ENCODE measurements at places on chromosomes 2 and 18.

DNA sequence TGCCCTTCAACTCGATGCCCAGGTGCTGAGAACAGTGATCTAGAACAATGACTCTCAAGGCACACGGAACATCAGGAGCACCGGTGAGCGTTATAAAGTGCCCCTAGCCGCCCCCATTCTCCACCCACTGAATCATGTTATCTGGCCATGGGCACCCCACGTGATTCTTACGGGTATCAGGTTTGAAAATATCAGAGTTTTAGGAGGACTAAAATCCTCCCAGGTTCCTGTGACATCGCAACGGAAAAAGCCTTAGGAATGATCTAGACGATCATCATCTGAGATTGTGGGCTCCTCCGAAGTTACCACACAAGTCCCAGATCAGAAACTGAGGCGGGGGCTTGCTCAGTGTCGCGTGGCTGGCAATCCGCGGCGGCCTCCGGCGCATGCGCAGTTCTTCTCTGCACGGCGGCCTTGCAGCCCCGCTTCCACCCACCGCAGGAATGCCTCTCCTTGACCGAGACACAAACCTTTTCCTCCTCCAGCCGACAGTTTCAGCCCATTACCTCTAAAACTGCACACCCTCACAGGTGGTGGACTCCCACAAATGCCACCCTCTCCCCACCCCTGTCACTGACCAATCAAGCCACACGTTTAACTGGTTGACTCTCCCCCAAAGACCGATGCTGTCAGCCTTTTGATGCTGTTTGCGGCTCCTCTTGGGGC, 5.8 kb upstream of the MRPL33 start:
- DNase-seq, result peak; percentile 29

- no peak for DNase-seq
Observed at GRCh38 chr2:10536569-10537133, 88.5 kb upstream of the ODC1 start.

DNA sequence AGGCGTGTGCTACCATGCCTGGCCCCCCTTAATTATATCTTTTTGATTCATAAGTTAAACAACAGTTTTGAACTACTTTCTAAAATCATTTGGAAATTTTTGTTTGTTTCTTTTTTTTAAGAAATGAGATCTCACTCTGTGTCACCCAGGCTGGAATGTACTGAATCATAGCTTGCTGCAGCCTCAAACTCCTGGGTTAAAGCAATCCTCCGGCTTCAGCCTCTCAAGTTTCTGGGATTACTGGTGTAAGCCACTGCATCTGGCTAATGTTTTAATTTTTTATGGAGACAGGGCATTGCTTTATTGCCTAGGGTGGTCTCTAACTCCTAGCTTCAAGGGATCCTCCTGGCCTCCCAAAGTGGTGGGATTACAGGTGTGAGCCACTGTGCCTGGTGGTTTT, 71.5 kb downstream of the BABAM2 start:
- no peak for DNase-seq

- no peak for DNase-seq
Observed at GRCh38 chr2:1670636-1671035, 73.7 kb downstream of the PXDN start.

GRCh38 chr2:238669046-238669445, 178.8 kb upstream of the TWIST2 start:
- DNase-seq, result no peak

- no peak for DNase-seq
Observed at GRCh38 chr2:191899410-191899809, 52.5 kb upstream of the CAVIN2 start.

- DNase-seq, result no peak
Observed at GRCh38 chr2:142542431-142542910, 335.0 kb upstream of the KYNU start.

DNA sequence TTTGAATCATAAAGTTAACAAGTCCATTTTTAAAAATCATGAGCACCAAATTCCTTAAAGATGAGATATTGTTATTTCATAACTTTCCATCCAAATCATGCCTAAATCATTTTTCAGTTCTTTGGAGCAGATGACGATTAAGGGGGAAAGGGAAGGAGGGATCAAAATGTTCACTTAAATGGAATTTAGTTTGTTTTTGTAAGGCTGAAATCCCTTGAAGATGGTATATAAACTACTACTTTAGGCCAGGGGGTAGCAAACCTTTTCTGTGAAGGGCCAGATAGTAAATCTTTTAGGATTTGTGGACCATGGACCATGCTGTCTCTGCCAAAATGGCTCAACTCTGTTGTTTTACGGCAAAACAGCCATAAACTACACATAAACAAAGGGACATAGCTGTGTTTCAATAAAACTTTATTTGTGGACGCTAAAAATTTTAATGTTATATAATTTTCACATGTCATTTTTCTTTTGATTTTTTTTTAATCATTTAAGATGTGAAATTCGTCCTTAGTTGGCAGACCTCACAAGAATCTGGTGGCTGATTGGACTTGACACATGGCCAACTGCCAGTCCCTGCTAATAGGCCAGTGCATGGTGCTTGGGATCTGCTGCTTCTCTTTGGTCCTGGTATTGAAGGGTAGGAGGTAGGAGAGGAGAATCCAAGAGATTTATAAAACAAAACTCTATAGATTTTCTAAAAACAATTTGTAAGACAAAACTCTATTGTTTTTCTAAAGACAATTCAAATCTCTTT, 52.0 kb upstream of the RTN4 start:
- DNase-seq, result no peak

GRCh38 chr2:46952171-46952570, 36.6 kb upstream of the MCFD2 start:
- no peak for DNase-seq

GRCh38 chr2:237213315-237214022, 127.8 kb downstream of the COPS8 start:
- DNase-seq, result no peak

GRCh38 chr2:147327613-147328012, 517.2 kb upstream of the ACVR2A start:
- peak; percentile 52 for DNase-seq

DNA sequence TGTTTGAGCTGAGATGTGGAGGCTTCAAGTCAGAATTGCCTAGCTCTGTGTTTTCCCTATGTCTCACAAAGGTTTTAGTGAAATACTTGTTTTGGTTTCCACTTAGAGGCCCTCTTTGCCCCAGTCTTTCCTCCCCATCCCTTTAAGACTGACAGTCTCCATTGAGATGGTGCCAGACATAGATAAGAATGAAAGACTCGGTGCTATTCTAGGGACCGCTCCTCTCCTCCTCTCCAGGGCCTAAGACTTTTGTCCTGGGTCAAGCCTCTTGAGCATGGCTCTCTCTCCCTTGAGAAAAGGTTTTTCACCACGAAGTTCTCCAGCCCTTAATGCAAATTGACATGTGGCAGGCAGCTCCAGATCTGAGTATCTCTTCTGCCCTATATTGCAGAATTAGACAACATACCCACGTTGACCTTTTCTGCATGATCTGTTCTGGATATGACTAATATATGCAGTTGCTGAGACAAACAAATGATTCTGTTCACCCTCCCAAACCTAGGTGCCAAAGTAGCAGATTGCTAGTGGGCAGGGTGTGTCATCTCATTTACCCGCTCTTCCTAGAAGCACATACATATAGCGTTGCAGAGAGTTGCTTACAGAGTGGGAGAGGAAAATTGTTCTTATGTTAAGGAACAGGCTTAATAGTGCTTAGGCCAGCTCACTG, 47.5 kb upstream of the ACSL3 start:
- DNase-seq, result peak; percentile 88

DNA sequence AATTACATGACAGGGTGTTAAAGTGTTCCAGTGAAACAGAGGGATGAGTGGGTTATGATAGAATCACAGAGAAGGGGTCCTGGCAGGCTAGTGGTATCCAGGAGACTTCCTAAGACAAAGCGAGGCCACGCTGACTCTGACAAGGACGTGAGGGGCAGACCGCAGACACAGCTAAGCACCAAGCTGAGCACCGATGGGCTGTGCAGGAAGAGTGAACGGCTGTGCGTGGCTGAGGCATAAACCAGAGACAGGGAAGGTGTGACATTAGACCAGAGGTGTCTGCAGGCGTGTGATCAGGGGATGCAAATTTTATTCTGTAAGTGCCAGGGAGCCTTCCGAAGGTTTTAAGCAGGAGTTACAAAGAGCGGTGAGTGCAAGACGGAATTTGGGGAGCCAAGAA, 69.9 kb downstream of the PRELID3A start:
- no peak for DNase-seq

DNA sequence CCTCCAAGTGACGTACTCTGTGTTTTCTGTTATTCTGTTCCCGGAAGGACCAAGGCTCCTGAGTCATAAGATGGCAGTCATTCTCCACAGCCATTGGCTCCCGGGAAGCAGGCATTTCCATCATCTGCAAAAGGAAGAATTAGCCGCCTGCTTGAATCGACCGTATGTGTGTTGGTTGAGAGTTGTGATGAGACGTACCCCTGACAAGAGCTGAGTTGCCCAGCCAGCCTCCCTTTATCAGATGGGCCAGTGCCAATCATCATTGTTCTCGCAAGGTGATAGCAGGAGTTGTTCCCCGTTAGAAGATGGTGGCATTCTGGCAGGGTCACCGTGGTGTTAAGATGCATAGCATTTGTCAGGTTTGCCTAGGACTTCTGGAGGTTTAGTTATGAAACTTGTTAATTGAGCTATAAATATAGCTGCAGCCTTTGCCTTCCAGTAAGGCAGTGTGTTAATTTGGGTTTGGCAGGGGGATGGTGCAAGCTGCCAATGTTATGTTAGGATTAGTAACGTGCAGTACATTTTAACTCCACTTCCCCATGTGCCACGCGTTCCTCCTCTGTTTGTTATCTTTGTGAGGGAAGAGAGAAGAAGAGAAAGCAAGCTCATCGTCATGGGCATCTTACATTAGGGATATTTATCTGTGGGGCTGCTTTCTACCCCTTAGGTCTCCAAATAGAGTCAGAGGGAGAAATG, 652.7 kb upstream of the FANCL start:
- DNase-seq, result no peak

DNA sequence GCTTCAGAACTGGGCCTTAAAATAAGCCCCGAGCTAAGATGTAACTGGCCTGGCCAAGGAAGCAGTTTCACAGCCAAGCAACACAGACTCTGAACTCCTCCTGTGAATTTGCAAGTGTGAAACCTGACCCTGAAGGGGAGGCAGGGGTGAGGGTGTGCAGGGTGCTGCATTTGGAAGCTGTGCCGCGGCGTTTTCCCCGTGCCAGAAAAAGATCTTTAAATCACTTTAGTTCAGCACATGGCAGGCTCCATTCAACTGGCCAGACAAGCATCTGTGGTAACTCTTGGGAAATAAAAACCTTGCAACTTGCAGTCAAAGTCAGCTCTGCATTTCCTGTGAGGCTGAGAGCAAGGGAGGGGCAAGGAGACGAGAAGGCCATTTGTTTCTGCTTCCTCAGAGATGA, 209.3 kb upstream of the SOX11 start:
- no peak for DNase-seq

- no peak for DNase-seq
Observed at GRCh38 chr2:98474979-98475632, 30.4 kb downstream of the INPP4A start.

DNA sequence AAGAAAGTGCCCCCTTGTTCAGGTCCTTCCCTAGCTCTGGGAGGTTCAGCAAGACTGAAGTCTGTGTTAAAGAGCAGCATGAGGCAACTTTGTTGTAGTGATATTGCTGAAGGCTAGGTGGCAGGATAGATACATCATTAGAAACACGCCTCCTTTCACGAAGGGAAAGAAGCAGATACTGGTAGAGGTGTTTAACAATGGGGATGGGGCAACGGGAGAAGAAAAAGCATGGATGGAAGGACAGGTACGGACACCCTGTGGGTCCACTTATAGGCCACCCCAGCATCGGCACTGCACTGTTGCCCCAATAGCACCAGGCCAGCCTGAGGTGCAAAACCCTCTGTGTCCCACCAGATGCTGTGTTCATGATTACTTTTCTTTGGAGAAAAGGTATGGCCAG, 3.5 kb upstream of the IGFBP5 start:
- peak; percentile 39 for DNase-seq

GRCh38 chr2:41877114-41877678, 170.6 kb upstream of the PKDCC start:
- no peak for DNase-seq

- no peak for DNase-seq
Observed at GRCh38 chr2:56960581-56960980, 776.8 kb downstream of the CCDC85A start.

GRCh38 chr2:20040489-20041172, 10.8 kb downstream of the LAPTM4A start:
- DNase-seq, result no peak

DNA sequence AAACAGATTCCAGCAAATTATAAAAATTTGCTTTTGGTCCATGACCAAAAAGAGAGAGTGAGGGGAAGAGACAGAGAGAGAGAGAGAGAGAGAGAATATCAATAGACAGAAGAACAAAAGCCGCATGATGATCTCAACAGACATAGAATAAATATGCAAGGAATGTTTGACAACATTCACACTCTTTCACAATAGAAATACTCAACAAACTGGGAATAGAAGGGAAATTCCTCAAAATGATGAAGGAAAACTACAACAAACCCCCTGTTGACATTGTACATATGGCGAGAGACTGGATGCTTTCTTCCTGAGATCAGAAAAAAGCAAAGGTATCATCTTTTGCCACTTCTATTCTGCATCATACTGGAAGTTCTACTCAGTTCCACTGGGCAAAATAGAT, 309.7 kb downstream of the RAD51AP2 start:
- DNase-seq, result no peak

DNA sequence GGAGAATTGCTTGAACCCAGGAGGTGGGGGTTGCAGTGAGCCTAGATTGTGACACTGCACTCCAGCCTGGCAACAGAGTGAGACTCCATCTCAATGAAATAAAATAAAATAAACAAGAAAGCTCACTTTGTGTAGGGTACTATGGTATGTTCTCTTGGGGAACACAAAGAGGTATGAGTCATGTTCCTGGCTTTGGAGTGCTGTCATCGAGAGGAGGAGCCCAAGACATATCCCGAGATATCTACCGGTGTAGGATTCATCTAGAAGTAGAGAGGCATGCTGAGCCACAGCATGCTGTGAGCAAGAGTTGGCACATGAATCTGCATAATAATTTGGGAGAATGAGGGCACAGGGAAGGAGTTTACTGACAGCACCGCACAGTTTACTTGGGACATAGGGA, 244.9 kb upstream of the EPHA4 start:
- no peak for DNase-seq

GRCh38 chr2:231189171-231189530, 9.3 kb upstream of the ARMC9 start:
- DNase-seq, result no peak

GRCh38 chr2:146004462-146004861, 1484.5 kb upstream of the ZEB2 start:
- DNase-seq, result no peak

GRCh38 chr18:24420551-24420950, 5.9 kb upstream of the IMPACT start:
- no peak for DNase-seq

- no peak for DNase-seq
Observed at GRCh38 chr18:25780105-25780504, 310.3 kb downstream of the SS18 start.

- no peak for DNase-seq
Observed at GRCh38 chr2:88127888-88128653, at the start of gene FABP1. TSS of gene FABP1 (minus strand) at chr2:88128062. CDS start at chr2:88128017, 45 bp downstream.

DNA sequence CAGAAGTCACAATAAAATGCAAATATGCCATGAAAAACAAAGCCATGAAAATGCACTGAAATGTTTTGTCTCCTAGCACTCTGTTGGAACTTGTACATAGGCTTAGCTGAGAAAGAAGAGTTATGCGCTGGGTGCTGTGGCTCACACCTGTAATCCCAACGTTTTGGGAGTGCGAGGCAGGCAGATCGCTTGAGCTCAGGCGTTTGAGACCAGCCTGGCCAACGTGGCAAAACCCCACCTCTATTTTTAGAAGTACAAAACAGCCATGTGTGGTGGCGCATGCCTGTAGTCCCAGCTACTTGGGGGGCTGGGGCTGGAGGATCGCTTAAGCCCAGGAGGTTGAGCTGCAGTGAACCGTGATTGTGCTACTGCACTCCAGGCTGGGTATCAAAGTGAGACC, 39.9 kb downstream of the IRS1 start:
- DNase-seq, result no peak
